ENCODE measurements at places on chromosomes 11 and 22.

DNA sequence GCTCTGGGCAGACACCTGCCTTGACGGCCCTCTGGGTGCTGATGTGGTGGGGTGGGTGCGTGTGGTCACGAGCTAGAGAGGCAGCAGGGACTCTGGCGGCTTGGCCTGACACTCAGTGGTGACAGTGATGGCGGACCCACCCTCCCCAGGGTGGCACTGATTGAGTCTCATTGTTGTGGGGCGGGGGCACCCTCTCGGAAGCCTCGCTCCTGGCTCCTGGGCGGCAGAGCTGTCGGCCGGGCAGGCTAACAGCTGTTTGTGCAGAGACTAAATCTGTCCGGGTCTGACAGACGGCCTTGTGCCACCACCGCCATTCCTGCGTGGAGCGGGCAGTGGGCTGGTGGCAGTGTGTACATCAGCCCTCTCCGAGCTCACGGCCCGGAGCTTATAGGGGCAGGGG lies 15.6 kb downstream of the FLRT1 start:
- DNase-seq = no peak

- peak; percentile 64 for DNase-seq
These were observed 12.6 kb downstream of the SCARF2 start for GRCh38 chr22:20424932-20425565.

GRCh38 chr22:40462195-40462984 lies 92.0 kb downstream of the SGSM3 start:
- DNase-seq = no peak

GRCh38 chr11:82776377-82776776 lies 42.7 kb upstream of the FAM181B start:
- no peak for DNase-seq

GRCh38 chr11:65491614-65492386 lies 7.0 kb upstream of the MALAT1 start:
- DNase-seq = peak; percentile 84

DNA sequence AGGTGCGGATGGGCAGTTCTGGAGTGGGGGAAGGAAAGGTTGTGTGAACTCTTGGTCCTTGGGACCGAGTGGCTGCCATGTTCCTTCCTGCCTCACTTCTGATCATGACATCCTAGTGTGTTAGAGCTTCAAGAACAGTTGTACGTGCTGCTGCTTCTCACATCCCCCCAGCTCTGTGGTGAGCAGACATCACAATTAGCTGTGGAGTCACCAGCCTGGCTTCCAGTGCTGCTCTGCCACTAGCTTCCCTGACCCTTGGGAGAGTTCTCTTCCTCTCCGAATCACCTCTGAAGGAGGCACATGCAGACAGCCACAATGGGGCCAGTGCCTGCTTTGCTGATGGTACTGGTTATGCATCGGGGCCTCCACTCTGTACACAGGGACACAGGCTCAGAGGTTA lies 6.2 kb upstream of the RAB1B start:
- no peak for DNase-seq

- DNase-seq = no peak
These were observed 63.6 kb upstream of the PPARA start for GRCh38 chr22:46086577-46087335.

DNA sequence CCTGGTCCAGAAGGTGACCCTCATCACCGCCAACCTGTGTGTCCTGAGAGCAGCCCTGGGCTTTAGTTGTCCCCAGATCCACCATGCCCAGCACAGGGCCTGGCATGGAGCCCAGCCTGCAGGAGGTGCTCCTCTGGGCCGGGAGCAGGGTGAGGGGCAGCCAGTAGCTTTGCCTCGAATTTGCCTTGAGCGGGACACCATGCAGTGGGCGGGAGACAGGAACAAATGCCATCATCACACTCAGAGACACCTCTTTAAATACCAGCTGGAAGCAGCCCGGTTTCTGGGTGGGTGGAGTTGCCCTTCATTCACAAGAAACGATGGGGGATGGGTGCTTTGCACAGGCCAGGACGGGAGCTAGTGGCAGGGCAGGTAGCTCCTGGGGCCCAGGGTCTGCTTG lies 19.3 kb downstream of the FLRT1 start:
- DNase-seq = no peak

GRCh38 chr11:88363004-88363403 lies 25.5 kb upstream of the CTSC start:
- DNase-seq = no peak

DNA sequence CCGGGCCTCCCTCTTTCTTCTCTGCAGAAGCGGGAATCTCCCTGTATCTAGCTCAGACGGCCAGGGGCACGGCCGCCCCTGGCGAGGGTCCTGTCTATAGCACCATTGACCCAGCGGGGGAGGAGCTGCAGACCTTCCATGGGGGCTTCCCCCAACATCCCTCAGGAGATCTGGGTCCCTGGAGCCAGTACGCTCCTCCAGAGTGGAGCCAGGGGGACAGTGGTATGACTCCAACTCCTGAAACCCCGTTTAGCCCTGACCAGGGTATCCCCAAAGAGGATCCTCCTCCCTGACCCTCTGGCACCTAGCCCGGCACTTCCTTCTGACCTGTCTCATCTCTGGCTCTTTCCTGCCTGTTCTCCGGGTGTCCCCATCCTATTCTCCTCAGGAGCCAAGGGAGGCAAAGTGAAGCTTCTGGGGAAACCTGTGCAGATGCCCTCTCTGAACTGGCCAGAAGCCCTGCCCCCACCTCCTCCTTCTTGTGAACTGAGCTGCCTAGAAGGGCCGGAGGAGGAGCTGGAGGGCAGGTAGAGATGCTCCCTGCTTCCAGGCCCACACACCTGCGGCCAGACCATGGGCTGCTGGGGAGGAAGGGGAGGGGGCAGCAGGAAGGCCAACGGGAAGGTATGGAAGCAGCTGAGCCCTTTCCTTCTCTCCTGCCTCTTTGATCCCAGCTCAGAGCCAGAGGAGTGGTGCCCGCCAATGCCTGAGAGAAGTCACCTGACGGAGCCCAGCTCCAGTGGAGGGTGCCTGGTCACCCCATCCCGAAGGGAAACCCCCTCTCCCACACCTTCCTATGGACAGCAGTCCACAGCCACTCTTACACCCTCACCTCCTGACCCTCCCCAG lies 12.9 kb downstream of the ROBO3 start:
- no peak for DNase-seq

- no peak for DNase-seq
These were observed 19.6 kb upstream of the KCNJ11 start for GRCh38 chr11:17408026-17408425.

DNA sequence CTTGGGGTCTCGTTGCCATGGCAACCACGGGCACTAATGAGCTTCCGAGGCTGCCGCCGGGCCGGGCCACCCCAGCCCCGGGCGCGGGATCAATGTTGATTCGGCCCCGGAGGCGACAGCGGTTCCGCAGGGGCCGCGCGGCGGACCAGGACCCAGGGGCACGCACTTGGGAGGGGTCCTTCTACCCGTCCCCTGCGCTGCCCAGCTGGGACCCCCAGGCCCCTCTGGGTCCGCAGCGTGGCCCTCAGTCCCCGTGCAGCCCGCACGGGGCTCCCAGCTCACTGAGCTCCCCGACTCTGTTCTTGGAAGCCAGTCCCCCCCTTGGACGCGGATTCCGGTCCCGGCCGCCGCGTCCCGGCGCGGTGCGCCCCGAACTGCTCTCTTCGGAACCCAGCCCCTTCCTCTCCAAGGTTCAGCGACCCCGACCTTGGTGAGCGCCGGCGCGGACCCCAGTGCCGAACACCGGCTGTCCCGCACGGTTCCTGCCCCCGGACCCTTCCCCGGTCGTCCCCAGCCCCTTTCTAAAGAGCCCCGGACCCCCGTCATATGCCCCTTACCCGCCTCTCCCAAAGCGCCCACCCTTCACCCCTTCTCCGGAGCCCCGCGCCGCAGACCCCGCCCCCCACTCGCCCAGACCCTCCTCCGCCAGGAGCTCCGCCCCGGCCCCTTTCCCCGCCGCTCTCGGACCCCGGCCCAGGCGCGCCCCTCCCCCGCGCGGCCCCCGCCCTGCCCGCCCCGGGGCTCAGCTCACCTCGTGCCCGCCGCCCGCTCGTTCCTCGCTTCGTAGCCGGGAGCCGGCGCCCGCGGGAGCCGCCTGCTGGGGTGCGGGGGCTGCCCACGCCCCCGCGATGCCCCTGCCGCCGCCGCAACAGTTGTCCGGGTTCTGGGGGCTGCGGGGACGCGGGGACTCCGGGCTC lies 18.3 kb upstream of the SHISAL1 start:
- no peak for DNase-seq

- no peak for DNase-seq
These were observed 8.8 kb downstream of the CLMP start for GRCh38 chr11:123186286-123186685.

DNA sequence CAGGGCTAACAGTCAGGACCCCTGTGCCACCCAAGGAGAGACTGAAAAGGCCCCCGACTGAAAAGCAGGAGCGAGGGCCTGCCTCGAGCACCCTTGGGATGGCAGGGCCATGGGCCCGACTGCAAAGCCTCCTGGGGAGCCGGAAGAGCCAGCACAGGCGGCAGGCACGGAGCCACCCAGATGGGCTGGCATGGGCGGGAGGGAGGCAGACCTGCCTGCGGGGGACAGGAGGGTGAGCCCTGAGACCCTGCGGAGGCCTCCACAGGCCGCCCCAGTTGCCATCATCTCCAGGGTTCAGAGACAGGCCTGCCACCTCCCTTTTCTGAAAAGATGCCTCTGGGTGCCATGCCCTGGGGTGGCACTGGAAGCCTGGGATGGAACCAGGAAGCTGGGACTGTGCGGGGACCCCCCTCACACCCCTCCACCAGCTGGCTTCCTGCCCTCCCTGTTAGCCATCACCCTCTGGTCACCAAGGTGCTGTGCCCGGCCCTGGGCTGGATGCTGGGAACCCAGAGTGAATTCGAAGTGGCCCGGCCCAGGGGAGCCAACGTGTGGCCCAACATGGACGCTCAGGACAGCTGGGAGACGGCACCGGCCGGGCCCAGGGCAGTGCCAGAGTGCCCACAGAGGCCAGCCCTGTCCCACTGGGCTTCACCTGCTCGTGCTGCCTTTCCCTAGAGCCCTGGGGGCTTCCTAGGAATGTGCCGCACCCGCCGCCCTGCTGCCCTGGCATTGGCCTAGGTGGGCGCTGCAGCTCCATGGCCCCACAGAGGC lies 13.8 kb downstream of the TSPAN32 start:
- no peak for DNase-seq

GRCh38 chr11:111735262-111736116 lies 30.7 kb downstream of the PPP2R1B start:
- peak; percentile 95 for DNase-seq

DNA sequence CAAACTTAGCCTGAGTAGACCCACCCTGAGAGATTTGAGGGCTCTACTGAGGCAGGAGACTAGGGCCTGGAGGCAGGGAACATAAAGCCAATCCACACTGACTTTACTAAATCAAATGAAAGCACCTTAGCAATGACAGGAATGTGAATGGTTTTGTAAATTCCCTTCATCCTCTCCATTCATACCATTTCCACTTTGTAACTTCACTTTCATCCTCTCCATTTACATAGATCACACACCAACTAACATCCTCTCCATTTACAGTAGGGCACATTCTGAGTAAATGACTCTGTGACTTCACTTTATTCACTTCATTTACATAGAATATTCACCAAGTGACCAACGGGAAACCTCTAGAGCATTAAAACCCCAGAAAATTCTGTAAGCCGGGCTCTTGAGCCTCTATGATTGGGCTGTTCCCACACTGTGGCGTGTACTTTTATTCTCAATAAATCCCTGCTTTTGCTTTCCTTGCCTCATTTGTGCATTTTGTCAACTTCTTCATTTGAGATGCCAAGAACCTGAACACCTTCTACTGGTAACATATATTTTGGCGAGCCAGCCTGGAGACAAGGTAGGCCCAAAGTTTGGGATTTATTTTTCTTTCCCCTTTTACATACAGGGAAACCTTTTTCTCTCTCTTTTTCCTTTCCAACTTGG lies 82.9 kb downstream of the PIWIL4 start:
- DNase-seq = no peak

DNA sequence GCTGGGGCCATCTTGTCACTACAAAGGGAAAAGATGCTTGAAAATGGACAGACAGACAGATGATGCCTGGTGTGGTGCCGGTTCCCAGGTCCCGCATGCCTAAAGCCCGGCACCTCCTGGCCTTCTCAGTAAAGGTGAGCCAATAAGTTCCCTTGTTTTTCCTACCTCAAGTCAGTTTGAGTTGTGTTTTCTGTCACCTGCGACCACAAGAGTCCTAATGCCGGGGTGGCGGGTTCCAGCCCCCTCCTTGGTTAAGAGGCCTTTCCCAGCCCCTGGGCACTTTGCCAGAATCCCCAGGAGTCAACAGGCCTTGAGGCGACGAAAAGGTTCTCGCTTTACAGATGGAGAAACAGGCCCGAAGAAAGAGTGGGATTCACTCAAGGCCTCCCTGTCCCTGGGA lies 9.0 kb downstream of the FGF19 start:
- no peak for DNase-seq

- no peak for DNase-seq
These were observed 133.2 kb downstream of the SPATA19 start for GRCh38 chr11:133712051-133712560.

- no peak for DNase-seq
These were observed 1.7 kb upstream of the TUBGCP6 start for GRCh38 chr22:50246242-50247175.

DNA sequence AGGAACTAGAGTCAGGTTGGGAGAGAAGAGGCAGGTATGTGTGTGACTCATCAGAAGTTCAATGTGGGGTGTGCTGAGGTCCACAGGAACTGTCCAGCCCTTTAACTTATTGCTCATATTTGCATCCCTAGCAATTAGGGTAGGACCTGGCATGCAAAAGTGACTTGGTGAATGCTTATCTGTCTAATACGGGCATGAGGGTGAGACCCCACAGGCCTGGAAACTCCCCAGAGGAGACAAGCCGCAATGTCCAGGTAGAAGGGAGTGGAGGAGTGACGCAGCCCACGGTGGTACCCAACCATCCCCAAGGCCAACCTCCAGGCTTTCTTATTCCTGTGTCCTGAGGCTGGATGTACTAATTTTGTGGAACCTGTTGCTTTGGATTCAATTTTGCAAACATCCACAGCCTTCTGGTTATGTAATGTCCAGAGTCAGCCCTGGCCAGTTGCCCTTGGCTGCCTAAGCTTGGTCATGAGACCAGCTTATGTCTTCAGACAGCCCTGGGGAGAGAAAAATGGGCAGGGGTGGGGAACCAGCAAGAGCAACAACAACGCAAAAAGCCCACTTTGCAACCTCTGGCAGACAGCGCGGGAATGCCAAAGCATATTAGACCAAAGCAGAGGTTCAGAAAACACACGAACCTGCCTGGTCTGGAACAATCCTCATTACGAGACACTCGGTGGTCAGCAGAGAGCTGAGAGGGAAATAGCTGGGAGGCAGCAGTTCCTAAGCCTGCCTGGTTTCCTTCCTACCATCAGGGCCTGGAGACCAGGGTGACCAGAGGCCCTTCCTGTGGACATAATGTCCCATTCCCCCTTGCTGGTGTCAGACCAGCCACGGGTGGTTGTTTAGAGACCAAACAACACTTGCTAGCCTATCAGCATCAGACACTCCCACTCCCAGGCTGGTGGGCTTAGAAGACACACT lies 49.3 kb downstream of the TIMP3 start:
- no peak for DNase-seq

- DNase-seq = no peak
These were observed 59.0 kb downstream of the SOX6 start for GRCh38 chr11:16297332-16297731.

DNA sequence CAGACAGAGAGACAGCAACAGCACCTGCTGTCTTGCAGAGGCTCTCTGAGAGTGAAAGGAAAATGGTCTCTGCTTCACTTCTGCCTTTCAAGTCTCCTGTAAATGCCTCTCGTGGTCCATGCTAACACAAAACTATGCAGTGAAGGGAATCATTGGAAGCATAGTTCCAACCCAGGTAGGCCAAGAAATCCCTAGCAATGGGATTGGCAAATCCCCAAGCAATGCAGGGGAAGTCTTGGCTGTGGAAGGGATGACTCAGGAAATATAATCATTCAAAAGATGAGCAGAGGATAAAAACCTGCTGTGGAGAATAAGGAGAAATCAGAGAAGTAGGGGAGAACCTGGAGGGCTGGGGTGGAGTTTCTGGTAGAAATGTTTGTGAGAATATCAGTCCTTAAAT lies 216.1 kb upstream of the ZBED5 start:
- DNase-seq = no peak
